ENCODE measurements at places on chromosomes 7 and 10. TPM values are rescaled to one million over a fixed set of nuclear protein-coding genes. Genes with fewer than 3 reads are reported as not detected.

TRIM74 gene
- total RNA-seq, result not detected

MYPN gene
- total RNA-seq, result not detected

NODAL gene
- total RNA-seq, result not detected

SRRT gene
- total RNA-seq, result 66.3 TPM

CYP2C9 gene
- total RNA-seq, result not detected

ORAI2 gene
- total RNA-seq, result 8.0 TPM

SPAM1 gene
- total RNA-seq, result not detected
